ENCODE measurements at places on chromosomes 2 and 18.
A peak's percentile ranks its signal among the peaks of the same experiment; 100 is the strongest.

DNA sequence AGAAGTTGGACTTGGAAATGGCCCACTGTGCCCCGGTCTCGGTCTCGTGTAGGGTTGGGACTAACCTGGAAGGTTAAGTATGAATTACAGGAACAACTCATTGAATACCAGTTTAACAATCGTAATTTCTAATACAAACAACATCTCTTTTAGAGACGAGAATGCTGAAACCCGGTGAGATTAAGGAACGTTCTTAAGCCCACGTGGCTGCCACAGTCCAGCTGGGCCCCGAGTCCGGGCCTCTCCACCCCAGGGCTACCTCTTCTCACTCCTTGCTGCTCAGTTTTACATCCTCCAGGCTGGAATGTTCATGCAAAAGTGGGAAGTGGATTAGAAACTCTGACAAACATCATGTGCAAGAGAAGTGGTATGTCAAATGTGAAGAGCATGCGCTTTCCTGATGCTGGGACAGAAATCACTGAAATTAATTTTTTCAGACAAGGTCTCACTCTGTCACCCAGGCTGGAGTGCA, 29.4 kb downstream of the NGEF start:
- H3K36me3 ChIP-seq, result no peaks in the 10 kb centered on the region
- H3K4me1 ChIP-seq, result peaks cover 4% of the 10 kb centered on the region
- H3K27ac ChIP-seq, result no peak overlapping the region
- DNase-seq, result peak; percentile 7
- H3K4me3 ChIP-seq, result no peak overlapping the region
- H3K27me3 ChIP-seq, result no peaks in the 10 kb centered on the region

DNA sequence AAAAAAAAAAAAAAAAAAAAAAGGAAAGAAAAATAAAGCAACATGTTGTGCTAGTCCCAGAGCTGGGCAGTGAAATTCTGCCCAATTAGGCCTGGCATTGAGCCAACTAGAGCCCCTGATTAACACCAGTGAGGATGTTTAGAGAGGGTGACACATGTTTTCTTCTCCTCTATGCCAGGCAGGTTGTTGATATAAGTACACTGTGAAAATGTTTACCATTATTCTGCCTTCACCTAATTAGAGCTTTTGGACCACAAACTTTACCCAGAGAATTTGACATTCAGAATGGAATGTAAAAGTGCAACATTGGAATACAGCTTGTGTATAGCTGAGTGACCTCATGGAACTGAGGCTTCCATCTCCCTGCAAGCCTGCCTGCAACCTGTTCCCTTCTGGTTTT, 95.9 kb upstream of the MSH2 start:
- no peak overlapping the region for H3K27ac ChIP-seq
- no peaks in the 10 kb centered on the region for H3K36me3 ChIP-seq
- no peak overlapping the region for H3K4me3 ChIP-seq
- no peak for DNase-seq

DNA sequence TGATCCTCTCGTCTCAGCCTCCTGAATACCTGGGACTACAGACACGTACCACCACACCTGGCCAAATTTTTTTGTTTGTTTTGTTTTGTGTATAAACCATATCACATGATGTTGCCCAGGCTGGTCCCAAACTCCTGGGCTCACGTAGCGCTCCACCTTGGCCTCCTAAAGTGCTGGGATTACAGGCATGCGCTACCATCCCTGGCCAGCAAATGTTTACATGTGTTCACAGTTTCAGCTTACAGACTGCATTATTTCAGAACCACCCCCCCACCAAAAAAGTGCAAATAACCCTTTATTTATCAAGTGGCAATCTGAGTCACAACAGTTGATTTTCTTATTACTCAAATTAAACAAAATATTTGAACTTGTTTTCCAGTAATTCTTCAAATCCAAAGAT, 54.3 kb downstream of the ABCA12 start:
- H3K4me3 ChIP-seq, result no peak overlapping the region
- no peaks in the 10 kb centered on the region for H3K4me1 ChIP-seq
- no peak overlapping the region for H3K27ac ChIP-seq
- no peaks in the 10 kb centered on the region for H3K27me3 ChIP-seq

DNA sequence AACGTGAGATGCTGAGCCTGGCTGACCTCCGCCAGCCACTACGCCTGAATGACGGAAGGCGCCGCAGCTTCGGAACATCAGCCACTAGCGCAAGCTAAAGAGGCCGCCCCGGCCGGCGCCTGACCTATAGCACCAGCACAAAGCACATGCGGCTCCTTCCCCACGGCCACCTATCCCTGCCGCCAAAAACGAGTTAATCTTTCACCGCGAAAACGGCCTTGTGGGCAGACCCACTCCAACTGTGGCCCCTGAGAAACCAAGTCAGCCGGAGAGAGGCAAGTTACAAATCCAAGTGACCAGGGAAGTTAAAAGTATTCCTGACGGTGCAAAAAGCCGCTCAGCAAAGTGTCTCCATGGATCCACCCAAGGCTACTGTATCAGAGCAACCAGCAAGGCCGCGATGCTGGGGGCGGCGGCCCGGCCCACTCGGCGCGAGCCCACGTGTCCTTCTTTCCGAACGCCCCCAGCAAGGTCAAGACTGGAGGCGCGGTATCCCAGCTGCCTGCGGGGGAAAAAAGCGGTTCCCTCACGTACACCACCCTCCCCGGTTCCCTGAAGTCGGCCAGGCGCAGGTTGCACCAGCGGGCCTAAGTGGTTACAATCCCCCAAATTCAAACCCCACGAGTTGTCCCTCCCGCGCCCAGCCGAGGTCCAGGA, 575 bp downstream of the HSPD1 start:
- DNase-seq, result peak; percentile 81
- peaks cover 11% of the 10 kb centered on the region for H3K4me1 ChIP-seq
- peaks cover 48% of the 10 kb centered on the region for H3K36me3 ChIP-seq
- H3K4me3 ChIP-seq, result peak overlapping the region; percentile 98
- no peaks in the 10 kb centered on the region for H3K27me3 ChIP-seq

- H3K27me3 ChIP-seq, result no peaks in the 10 kb centered on the region
- DNase-seq, result no peak
- H3K36me3 ChIP-seq, result no peaks in the 10 kb centered on the region
- H3K4me1 ChIP-seq, result no peaks in the 10 kb centered on the region
These were observed 18.6 kb upstream of the GYPC start for GRCh38 chr2:126637386-126637785.

DNA sequence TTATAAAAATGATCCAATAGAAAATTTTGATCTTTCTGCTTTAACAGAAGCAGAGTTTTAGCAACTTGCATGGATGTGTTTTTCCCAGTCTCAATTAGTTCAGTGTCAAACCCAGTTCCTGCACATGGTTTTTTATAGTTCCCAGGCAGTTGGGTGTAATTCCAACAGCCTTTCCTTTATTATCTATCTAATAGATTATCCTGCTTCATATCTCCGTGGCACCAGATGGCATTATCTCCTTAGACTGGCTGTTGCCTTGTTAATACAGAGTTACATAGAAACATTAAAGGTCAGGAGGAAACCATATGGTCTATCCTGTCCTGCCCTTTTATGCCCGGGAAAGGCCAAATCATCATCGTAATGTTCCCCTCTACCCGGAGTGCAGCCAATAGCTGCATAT, 400.9 kb upstream of the SMIM21 start:
- no peaks in the 10 kb centered on the region for H3K36me3 ChIP-seq
- H3K27ac ChIP-seq, result no peak overlapping the region
- no peaks in the 10 kb centered on the region for H3K4me1 ChIP-seq
- no peak for DNase-seq
- no peak overlapping the region for H3K4me3 ChIP-seq

GRCh38 chr18:48358868-48359267, 50.3 kb downstream of the ZBTB7C start:
- no peaks in the 10 kb centered on the region for H3K27me3 ChIP-seq
- no peak overlapping the region for H3K27ac ChIP-seq
- H3K4me3 ChIP-seq, result no peak overlapping the region
- H3K36me3 ChIP-seq, result no peaks in the 10 kb centered on the region
- no peaks in the 10 kb centered on the region for H3K4me1 ChIP-seq

DNA sequence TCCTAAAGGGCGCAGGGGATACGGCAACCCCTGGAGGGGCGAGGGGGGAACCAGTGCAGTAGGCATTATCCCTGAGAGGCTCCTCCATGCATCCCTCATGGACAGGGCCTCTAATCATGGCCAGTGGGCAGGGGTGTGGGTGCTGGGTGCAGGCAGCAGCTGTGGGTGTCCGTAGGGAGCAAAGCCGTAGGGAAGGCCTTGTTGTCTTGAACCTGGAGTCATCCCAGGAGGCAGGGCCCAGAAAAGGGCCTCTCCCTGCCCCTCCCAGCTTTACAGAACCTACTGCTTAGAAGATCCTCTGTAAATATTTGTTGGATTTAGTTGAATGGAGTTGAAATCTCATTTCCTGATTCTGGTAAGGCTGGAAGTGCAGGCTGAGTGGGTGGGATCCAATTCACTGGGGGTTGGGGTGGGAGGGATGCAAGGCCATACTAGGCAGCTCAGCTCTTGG, 207.0 kb upstream of the HAAO start:
- H3K27ac ChIP-seq, result no peak overlapping the region
- DNase-seq, result no peak
- H3K27me3 ChIP-seq, result no peaks in the 10 kb centered on the region

- no peaks in the 10 kb centered on the region for H3K27me3 ChIP-seq
- no peak overlapping the region for H3K27ac ChIP-seq
- no peaks in the 10 kb centered on the region for H3K36me3 ChIP-seq
- no peaks in the 10 kb centered on the region for H3K4me1 ChIP-seq
- no peak for DNase-seq
These were observed 585.6 kb downstream of the NUP35 start for GRCh38 chr2:183709829-183710228.

DNA sequence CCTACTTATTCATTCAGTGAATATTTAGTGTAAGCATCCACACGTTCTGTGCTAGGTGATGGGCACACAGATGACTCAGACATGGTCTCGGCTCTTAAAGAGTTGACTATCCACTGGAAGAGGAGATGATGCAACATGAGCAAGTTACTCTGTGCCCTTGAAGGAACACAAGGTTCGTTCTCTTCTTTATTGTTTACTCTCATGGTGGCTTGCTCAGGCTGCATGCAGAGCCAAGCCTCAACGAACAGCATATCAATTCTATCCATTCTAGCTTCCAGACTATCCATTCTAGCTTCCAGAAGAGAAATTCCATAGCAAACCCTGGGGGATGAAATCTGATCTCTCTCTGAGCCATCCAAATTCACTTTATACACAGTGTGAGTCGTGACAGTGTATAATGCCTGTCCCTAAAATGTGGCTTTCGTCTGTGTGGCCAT, 68.1 kb upstream of the CTAGE1 start:
- no peak overlapping the region for H3K4me3 ChIP-seq
- H3K4me1 ChIP-seq, result peaks cover 10% of the 10 kb centered on the region
- no peak overlapping the region for H3K27ac ChIP-seq
- H3K36me3 ChIP-seq, result no peaks in the 10 kb centered on the region

DNA sequence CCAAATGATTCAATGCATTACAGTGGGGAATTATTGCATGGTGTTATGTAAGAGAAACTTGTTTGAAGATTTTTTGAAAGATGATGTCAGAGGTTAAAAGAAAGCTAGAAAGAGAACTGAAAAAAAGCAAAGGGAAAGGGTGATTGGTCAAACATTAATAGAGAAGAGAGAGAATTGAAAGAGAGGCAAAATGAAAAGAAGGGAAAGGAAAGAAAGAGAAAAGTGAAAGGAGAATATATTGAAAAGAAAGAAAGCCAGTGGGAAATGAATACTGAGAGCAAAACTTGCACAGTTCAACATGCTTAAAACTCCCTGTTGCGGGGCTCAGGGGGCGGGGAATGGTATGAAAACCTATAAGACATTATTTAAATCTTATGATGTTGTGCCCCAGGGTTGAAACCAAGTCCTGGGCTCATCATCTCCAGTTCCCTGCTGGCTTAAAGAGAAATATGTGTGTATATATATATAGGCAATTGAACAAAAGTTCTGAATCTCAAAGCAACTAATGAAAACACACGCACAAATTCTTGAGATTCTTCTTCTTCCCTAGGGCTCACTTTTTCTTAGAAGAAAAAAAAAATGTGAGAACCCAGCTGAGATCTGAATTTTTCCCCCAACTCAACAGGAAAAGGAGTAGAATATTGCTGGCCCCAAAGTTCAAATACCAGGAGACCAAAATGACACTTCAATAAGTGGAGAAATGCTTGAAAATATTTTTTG, 2045.9 kb upstream of the CELF4 start:
- H3K36me3 ChIP-seq, result no peaks in the 10 kb centered on the region
- no peaks in the 10 kb centered on the region for H3K27me3 ChIP-seq
- no peak for DNase-seq
- no peak overlapping the region for H3K4me3 ChIP-seq

- no peaks in the 10 kb centered on the region for H3K27me3 ChIP-seq
- no peak for DNase-seq
- H3K4me3 ChIP-seq, result no peak overlapping the region
- H3K4me1 ChIP-seq, result no peaks in the 10 kb centered on the region
These were observed 36.5 kb upstream of the MGAT5 start for GRCh38 chr2:134217351-134217750.

DNA sequence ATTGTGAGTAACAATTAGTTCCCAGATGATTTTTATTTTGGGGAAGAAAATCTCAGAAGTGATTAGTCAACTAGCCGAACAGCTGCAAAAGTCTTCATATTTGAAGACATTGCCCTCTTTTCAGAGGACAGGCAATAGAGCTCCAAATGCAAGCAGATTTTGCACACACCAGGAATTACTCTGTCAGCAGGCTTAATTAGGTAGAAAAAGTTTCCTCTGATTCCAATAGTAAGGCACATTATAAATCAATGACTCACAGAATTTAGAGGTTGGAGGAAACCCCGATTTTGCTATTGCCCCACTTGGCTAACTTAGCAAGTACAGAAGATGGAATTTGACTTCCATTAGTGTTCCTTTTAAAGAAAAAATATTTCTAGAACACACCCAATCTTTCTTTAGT, 30.7 kb upstream of the SCN1A start:
- no peaks in the 10 kb centered on the region for H3K27me3 ChIP-seq
- H3K4me1 ChIP-seq, result no peaks in the 10 kb centered on the region
- no peaks in the 10 kb centered on the region for H3K36me3 ChIP-seq
- no peak for DNase-seq
- no peak overlapping the region for H3K4me3 ChIP-seq

GRCh38 chr2:215486291-215487001, 50.6 kb upstream of the FN1 start:
- H3K4me3 ChIP-seq, result no peak overlapping the region
- H3K4me1 ChIP-seq, result no peaks in the 10 kb centered on the region
- no peaks in the 10 kb centered on the region for H3K36me3 ChIP-seq
- DNase-seq, result no peak

- DNase-seq, result no peak
- H3K4me1 ChIP-seq, result no peaks in the 10 kb centered on the region
- no peaks in the 10 kb centered on the region for H3K36me3 ChIP-seq
- no peak overlapping the region for H3K27ac ChIP-seq
- H3K27me3 ChIP-seq, result no peaks in the 10 kb centered on the region
These were observed 122.6 kb upstream of the SPRED2 start for GRCh38 chr2:65554765-65555591.

GRCh38 chr18:8609659-8610458, 622 bp downstream of the RAB12 start:
- H3K27ac ChIP-seq, result peak overlapping the region; percentile 73
- H3K36me3 ChIP-seq, result no peaks in the 10 kb centered on the region
- H3K27me3 ChIP-seq, result no peaks in the 10 kb centered on the region
- peak overlapping the region; percentile 84 for H3K4me3 ChIP-seq
- no peak for DNase-seq

DNA sequence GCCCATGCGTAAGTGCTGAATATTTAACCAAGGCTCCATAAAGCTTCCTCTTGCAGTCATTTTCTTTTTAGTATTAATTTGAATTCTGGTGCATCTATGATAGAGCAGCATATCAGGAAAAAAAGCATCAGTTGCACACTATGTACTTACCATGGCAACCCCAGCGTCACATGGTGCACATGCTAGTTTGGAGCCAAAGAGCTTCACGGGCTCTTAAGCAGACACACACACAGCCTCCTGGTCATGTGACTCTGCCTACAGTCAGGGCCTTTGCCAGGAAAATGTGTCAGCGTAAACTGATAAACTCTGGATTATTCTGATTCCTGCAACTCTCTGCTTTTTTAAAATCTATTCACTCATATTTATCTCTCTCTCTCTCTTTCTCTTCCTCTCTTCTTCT, 30.2 kb downstream of the NYAP2 start:
- H3K27ac ChIP-seq, result no peak overlapping the region
- no peaks in the 10 kb centered on the region for H3K4me1 ChIP-seq
- H3K27me3 ChIP-seq, result no peaks in the 10 kb centered on the region
- H3K4me3 ChIP-seq, result no peak overlapping the region
